Stimulated activated CD4-positive, alpha-beta T cell treated with anti-CD3 and anti-CD28 coated beads, Interleukin-1b, Interleukin-23, amount 100 ng/mL, for 48 hours (primary cell): ENCODE measurements at places on chromosomes 16 and 17.

GRCh38 chr17:16417896-16418684 lies 2.7 kb downstream of the TRPV2 start:
- no peak for DNase-seq

DNA sequence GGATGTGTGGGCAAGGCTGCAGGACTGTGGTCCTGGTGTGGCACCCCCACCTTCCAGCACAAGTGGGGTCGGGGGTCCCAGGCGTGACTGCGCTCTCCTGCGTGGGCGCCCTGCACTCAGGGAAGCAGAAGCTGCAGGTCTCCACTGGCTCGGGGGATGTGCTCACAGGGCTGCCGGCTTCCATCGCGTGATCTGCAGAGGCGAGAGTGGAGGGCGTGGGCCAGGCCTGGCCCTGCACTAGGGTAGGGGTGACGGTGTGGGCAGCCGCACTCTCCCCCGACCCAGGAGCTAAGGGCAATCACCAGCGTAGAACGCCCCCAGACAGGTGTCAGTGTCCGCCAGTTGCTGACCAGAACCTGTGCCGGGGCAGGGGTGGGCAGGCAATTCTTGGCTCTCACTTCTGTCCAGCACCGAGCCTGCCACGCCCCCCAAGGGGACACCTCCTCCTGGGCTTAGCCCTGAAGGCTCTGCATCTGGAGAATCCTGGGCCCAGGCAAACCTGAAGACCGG lies 32.3 kb downstream of the TNFRSF13B start:
- DNase-seq = no peak

DNA sequence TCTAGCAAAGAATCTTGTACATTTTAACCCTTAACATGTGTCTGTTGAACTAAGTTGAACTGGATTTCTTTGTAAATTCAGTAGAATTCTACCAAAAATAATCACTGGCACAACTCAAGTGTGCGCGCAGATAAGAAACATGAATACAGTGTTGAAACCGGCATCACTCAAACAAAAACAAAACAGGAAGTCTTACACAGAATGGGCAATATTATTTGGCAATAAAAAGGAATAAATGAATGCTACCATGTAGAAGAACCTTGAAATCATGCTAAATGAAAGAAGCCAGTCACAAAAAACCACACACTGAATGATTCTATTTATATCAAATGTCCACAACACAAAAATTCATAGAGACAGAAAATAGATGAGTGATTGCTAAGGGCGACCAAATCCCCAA lies 102.9 kb upstream of the ZFHX3 start:
- no peak for DNase-seq

GRCh38 chr17:20784100-20784665 lies 204.7 kb downstream of the CDRT15L2 start:
- no peak for DNase-seq

DNA sequence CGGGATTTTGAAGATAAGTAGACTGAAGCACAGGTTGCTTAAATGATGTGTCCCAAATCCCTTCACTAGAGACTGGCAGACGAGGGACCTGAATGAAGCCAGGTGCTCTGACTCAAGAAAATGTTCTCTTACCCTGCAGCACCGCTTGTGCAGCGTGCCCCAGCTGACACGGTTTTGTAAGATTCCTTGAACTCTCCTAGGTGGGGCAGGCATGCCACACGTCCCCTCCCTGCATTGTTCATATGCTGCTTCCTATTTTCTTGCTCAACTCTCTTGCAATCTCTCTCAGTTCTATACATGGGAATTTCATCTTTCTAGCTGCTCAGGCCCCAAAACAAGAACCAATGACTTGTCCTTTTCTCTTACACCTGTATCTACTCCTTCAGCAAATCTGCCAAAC lies 22.1 kb upstream of the HNF1B start:
- DNase-seq = no peak

DNA sequence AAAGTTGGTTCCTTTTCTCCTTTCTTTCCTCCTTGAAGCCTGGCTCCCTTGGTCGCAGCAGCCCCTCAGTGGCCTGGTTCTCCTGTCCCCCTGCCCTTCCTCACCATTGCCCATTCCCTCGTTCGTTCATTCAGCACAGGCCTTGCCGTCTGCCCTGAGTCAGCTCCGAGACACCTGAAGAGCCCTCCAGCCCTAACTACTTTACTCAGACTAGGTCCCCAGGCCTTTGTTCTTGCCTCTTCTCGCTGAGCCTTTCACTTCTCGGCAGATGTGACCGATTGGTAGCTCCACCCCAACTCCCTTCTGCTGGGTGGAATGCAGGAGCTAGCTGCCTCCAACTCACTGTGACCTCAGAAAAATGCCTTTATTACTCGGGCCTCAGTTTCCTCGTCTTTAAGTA lies 7.0 kb upstream of the ADAM11 start:
- no peak for DNase-seq
